K562 (cell line): ENCODE measurements at places on chromosomes 4 and X. TPM values are rescaled to one million over a fixed set of nuclear protein-coding genes. Genes with fewer than 3 reads are reported as not detected.

- no peak for DNase-seq
Observed at GRCh38 chr4:110091434-110092140, 106.8 kb downstream of the ELOVL6 start.

DNA sequence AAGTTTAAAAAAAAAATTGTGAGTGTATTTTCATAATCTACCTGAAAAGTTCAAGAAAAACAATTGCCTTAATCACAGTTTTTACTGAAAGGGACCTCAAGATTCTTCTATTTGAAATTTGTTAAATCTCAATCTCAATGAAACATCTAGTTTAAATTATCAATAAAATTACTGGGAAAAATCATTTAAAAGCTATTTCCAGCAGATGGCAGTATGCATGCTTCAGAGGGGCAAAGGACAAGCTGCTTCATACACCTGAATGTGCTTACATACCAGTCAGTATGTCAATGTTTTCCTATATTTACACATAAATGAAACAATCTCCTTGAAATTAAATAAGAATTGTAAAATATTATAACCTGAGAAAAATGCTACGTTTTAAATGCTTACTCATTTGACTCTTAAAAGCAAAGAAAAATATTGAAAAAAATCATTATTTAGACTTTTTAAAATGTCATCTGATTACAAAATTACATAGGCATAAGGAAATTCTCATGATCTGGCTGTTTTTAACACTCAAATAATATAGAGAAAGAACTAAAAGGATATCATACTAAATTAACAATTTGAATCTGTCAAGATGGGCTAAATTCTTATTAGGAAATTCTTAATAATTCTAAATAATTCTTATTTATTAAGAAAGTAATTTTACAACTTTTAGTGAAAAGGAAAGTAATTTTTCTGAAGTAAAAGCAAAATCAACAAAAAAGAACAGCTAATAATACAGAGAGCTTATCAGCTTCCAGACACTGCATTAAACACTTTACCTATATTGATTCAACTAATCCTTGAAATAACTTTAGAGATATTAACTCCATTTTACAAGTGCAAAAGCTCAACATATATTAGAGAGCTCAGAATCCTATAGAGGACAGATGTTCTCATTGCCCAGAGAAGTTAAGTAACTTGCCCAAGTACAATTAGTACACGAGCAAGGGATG, 242.1 kb downstream of the ADAMTS3 start:
- peak; percentile 29 for DNase-seq

The SLC4A4 gene
- total RNA-seq, result 0.11 and 0.20 TPM in 2 replicates

The GYG2 gene
- total RNA-seq, result 3.8 and 4.4 TPM in 2 replicates

The ALB gene
- 18.5 and 24.2 TPM in 2 replicates for total RNA-seq

The FHDC1 gene
- total RNA-seq, result 0.16 and 0.18 TPM in 2 replicates

DNA sequence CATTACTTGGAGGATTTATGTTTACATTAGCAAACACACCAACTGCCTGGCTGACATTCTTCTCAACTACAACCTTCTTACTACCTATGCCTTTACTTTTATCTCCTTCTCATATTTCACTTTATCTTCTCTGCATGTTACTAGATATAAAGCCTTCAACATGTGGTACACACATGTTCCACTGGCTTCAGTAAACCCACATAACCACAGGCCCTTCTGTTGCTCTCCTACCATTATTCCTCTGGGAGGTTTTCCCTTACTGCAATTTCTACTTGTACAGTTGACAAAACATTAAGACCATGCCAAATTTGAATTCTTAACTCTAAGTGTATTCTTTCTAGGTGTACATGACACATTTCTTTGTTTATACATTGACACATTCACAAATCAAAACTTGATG, 133.1 kb downstream of the ARAP2 start:
- no peak for DNase-seq

The DCAF8L2 gene
- total RNA-seq, result not detected in 2 replicates

DNA sequence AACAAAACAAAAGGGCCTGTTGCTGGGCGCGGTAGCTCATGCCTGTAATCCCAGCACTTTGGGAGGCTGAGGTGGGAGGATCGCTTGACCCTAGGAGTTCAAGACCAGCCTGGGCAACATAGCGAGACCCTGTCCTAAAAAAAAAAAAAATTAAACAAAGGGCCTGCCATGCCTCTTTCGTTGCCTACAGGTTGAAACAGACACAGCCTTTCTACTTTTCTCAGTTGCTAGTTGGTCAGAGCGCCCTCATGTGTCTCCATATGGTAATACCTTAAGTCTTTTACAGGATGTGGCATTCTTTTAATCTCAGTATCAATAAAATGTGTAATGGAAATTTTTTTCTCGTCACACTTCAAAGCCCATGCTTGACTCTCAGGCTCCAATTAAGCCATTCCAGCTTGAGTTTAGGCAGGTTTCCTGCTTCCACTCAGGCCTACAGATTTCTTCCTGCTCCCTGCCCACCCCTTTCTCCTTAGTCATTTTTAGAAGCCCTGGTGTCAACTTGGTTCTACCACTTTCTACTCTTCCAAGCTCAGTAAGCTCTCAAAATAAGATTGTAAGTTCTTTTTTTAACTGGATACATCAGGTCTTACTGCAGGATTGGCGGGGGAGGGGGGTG, 4.6 kb upstream of the SOWAHD start:
- peak; percentile 46 for DNase-seq

The CEP135 gene
- 11.3 and 11.5 TPM in 2 replicates for total RNA-seq

The CTSO gene
- total RNA-seq, result 0.04 TPM in 1 of 2 replicates, not detected in the other

- DNase-seq, result no peak
Observed at GRCh38 chr4:18406264-18406663, 384.7 kb upstream of the LCORL start.

The TEC gene
- total RNA-seq, result 6.8 and 8.0 TPM in 2 replicates

- DNase-seq, result no peak
Observed at GRCh38 chrX:38941675-38942074, 140.4 kb downstream of the MID1IP1 start.

GRCh38 chr4:43296946-43297528, 404.5 kb downstream of the GRXCR1 start:
- no peak for DNase-seq

- DNase-seq, result no peak
Observed at GRCh38 chrX:14291666-14292500, 237.5 kb upstream of the GLRA2 start.

GRCh38 chrX:12911122-12911470, 4.7 kb downstream of the TLR8 start:
- DNase-seq, result no peak

The ETDB gene
- total RNA-seq, result not detected in 2 replicates

DNA sequence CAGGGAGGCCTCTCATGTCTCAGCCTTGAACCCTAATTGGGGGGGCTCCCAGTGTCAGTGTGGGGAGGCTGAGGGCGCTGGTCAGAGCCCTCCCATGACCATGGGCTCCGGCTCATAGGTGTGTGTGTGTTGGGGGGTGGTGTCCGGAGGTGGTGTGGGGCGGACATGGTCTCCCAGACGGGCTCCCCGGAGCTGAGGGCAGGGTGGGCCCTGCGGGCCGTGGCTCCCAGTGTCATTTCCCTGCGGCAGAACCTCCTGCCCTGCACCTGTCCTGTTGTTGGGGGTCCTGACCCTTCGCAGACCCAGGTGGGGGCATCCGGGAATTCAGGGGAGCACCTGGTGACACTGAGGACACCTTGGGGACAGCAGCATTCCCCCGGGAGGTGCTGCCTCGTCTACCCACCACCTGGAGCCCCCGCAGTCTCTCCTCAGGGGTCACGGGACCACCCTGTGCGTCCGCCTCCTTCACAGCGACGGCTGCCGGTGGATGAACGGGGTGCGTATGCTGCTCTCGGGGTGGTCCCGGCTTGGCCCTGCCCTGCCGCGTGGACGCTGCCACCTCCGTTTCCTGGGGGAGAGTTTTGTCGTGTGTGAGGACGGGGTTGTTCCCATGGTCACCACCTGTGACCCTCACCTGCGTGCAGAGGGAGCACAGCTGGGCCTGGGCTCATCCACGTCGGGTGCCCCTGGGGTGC, 14.5 kb upstream of the GTPBP6 start:
- DNase-seq, result no peak

The CETN2 gene
- 17.6 and 19.7 TPM in 2 replicates for total RNA-seq

The CXorf66 gene
- not detected in 2 replicates for total RNA-seq

DNA sequence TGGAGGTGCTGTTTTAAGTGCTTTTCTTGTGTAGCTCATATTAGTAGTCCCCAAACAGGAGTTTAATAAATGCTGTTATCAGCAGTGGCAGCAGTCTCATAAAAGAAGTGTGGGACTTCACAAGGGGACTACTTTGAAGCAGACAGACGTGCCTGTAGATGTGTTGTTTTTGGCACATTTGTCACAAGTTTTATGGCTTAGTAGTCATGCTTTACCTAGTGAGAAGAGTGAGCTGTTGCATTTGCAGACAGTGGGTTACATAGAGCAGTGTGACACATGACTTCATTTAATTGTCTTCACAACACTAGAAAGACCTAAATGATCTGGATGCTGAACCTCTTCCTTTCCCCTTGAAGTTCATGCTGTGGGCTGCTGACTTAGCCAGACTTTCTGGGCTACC, 149.5 kb upstream of the MBNL3 start:
- DNase-seq, result no peak

The NLGN3 gene
- 0.69 TPM in 2 replicates for total RNA-seq

The ENPP6 gene
- not detected in 2 replicates for total RNA-seq

The CDKL2 gene
- 0.16 TPM in 1 of 2 replicates, not detected in the other for total RNA-seq

- no peak for DNase-seq
Observed at GRCh38 chrX:150982235-150982787, 824 bp upstream of the HMGB3 start.

DNA sequence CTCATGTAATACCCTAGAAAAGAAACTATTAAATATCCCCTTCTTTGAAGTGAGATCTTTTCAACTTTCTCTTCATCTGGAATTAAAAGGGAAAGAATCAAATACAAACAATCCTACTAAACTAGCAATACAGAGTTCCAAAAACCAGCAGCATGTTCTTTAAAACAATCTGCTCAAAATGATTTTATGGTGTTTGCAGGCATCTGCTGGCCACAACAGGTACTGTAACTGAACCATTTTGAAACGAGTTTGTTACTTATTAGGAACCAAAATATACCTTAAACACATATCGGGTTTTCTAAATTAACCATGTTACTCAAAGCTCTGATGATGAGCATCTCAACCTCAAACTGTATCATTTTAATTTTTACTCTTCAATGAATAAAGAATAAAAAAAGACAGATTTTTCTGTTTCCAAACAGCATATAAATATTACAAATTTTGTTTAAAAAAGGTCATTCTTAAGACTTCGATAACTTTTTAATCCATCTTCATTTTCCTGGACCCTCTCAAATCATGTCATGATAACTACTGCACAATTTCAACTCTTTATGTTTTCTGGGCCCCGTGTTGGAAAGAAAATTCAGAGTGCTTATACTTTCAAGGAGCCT, 56.5 kb downstream of the ARAP2 start:
- DNase-seq, result no peak

- no peak for DNase-seq
Observed at GRCh38 chrX:109537324-109537665, 651 bp downstream of the NXT2 start.

DNA sequence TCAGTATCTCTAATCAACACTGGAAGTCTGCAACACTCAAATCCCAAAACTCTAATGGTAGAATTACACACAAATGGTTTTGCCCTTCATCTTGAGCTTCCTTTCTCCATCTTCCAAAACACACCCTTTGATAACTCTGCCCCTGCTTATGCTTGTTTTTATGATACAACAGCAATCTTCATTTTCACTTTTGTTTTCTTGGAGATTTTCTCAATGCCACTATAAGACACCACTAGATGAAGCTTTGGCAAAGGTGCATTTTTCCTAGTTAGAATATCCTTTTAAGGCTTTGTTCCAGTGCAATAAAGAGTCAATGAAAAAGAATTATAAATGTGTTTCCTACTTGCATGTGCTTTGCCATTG, 472.4 kb upstream of the NWD2 start:
- DNase-seq, result no peak

DNA sequence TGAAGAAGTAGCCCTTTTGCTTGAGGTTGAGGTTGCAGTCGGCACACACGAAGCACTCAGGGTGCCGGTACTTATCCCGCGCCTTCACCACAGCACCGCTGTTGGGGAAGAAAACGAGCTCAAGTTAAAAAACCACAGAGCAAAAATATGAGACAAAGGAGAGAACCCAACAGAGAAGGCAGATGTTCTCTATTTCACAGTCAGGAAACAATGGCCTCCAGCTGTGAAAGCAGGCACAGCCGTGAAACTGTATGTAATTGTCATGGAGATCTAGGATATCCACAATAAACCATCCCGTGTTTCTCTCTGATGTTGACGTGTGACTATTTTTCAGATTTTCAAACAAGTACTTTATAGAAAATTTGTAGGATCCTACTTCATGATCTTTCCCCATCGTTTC, 30.9 kb upstream of the CCDC110 start:
- DNase-seq, result no peak

- DNase-seq, result no peak
Observed at GRCh38 chr4:182143086-182143821, 99.9 kb upstream of the TENM3 start.

The KCNIP4 gene
- total RNA-seq, result not detected in 2 replicates

DNA sequence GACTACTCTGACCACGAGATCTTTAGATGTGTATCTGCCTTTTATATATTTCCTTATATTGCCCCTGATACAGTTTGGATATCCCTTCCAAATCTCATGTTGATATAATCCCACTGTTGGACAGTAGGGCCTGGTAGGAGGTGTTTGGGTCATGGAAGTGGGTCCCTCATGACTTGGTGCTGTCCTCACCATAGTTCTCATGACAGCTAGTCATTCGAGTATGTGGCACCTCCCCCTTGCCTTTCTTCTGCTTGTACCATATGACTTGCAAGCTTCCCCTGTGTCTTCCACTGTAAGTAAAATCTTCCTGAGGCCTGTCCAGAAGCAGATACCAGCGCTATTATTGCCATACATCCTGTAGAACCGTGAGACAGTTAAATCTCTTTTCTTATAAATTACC, 145.3 kb downstream of the ZNF518B start:
- no peak for DNase-seq

- DNase-seq, result no peak
Observed at GRCh38 chr4:81287101-81287500, 72.1 kb upstream of the PRKG2 start.

DNA sequence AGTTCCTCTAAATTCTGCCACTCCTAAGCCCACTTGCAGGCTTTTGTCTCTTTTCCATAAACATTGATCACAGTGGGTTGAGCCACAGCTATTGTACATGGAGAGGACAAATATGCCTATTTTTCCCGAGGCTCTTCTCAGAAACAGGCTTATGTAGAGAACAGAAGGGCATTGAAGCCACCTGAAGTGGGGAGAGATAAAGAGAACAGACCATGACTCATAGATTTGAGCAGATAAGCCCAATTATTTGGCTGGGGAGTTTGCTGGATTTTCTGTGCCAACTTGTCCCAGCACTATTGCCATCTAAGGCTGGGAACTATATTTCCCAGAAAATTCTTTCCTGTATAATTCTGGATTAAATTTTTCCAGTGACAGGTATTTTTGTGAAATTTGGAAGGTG, 446.1 kb upstream of the RPS6KA3 start:
- no peak for DNase-seq

The GCNA gene
- 0.47 and 0.58 TPM in 2 replicates for total RNA-seq

The PAGE5 gene
- total RNA-seq, result 143 and 149 TPM in 2 replicates

The WDR17 gene
- 0.04 TPM in 1 of 2 replicates, not detected in the other for total RNA-seq

DNA sequence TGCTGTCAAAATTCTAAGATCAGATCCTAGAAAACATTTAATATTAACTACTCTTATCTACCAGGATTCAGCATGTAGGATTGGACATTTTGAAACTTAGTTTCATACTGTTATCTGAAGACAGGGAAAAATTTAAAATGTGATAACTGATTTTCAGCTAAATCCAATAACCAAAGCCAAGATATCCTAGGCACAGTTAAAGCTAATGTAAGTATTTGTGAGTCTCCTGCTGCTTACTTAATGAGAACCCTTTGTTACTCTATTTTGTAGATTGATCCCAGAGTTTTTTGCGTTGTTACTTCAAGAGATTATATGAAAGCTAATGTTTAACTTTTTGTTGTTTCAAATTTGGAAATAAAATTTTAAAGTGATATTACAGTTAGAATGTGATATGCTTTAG, 2.0 kb downstream of the CPE start:
- DNase-seq, result no peak
